Activated CD4-positive, alpha-beta T cell treated with anti-CD3 and anti-CD28 coated beads, Interleukin-2, Interleukin-4, amounts not matched to agents 100 ng/mL and 50 ng/mL, durations not matched to agents 16 hours and 8 hours (primary cell): ENCODE measurements at places on chromosomes 3 and 15.

GRCh38 chr3:99634881-99635280 lies 3.5 kb upstream of the COL8A1 start:
- no peak for DNase-seq

DNA sequence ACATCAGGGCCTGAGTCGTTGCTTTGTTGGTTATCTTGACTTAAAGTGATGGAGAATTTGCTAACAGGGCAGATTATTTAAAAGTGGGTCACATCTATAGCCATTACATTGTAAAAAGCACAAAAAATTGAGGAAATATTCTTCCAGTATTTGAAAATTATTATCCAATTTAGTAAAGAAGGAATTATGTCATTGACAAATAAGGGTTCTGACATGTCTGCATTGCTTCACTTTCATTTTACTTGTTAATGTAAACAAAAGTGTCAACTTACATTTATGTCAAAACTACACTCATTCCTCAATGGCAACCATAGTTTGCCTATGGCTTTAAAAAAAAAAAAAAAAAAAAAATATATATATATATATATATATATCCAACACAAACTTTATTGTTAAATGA lies 3.4 kb upstream of the PARP14 start:
- no peak for DNase-seq

GRCh38 chr3:149332771-149333170 lies 665 bp downstream of the TM4SF18 start:
- DNase-seq, result no peak

GRCh38 chr15:88882785-88883184 lies 12.6 kb downstream of the HAPLN3 start:
- DNase-seq, result no peak

DNA sequence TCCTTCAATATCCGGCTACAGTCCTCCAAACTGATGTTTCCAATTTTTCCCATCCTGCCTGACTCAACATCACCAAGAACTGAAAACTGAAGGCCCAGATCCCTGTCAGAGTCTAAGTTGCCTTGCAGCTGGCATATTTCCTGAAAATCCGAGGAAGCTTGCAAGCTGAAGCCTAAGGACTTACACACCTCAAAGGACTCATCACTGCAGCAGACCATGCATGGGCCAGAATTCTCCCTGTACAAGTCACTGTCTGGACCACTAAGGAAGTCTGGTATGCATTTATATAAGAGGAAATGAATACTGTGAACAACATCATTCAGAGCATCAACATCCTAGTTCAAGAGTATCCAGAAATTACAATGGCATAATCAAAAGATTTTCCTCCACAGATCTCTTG lies 548.8 kb upstream of the MDFIC2 start:
- DNase-seq, result no peak

DNA sequence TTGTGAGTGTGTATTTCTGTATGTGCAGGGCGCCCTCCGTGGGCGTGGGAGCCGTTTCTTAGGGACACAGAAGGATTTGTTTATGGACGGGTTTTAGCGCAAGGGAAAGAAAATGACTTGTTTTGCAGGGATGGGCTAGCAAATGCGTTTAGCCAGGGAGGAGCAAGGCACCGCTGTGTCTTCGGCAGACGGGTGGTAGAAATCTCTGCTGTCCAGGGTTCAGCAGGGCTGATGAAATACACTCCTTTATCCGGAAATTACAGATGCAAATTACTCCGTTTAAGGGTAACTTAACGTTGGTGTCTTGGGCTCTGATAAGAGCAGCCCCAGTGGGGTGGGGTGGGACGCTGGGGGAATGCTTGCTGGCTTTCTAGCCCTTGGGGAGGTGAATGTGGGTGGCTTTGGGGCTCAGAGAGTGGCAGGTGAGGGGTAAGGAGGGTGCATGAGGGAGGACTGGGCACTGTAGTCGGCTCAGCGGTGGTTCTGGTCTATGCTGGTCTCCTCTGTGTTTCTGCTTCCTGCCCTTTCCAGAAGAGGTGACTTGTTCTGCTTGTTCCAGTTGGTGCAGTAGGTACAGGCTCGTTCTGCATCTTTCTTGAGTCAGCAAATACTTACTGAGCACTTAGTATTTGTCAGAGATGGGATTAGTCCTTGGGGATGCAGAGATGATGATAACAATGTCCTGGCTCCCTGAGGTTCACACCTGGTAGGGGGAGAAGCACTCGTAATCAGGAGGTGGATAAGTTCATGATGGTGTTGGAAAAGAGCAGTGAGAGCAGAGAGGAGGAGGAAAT lies 954 bp downstream of the SV2B start:
- DNase-seq, result no peak

DNA sequence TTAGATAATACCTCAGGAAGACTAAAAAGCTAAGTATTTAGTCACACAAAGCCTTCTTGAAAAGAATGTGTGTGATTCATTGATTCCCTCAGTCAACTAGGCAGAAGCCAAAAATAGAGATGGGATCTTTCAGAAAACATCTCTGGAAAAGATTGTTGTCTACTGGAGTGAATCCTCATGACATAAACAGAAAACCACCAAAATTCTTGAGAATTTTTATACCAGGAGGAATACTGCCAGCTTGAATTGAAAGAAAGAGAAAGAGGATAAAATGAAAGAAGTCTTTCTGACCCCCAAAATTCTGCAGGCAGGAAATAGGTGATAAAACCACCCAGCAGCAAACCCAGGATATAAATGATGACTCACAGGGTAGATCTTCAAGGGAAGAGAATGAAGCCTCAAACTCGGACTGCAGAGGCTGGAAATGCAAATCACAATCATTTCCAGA lies 363.1 kb upstream of the PLSCR5 start:
- no peak for DNase-seq

DNA sequence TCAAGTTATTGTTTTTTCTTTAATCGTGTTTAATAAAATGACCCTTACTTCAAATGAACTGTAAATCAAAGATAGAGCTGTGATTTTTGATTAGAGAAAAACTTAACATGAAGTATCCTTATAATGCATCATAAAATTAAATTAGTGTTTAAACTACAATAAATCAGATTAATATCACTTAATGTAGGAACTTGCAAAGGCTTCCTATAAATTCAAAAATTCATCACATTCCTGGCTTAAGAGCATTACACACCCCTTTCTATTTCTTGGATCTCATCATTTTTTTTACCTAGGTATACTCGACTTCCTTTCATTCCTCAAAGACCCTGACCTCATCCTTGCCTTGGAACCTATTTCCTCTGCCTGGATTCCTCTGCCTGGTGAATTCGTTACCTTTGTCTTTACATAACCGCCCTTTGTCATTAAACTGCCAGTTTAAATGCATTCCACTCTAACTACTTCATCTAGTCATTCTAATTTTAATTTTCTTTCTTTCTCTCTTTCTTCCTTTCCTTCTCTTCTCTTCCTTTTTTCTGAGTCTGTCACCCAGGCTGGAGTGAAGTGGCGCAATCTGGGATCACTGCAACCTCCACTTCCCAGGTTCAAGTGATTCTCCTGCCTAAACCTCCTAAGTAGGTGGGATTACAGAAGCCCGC lies 1244.5 kb downstream of the OTOL1 start:
- DNase-seq, result no peak

- DNase-seq, result no peak
These were observed 144.2 kb upstream of the ARHGEF26 start for GRCh38 chr3:153976891-153977554.

- no peak for DNase-seq
These were observed 324.7 kb upstream of the SLCO3A1 start for GRCh38 chr15:91528801-91529200.

DNA sequence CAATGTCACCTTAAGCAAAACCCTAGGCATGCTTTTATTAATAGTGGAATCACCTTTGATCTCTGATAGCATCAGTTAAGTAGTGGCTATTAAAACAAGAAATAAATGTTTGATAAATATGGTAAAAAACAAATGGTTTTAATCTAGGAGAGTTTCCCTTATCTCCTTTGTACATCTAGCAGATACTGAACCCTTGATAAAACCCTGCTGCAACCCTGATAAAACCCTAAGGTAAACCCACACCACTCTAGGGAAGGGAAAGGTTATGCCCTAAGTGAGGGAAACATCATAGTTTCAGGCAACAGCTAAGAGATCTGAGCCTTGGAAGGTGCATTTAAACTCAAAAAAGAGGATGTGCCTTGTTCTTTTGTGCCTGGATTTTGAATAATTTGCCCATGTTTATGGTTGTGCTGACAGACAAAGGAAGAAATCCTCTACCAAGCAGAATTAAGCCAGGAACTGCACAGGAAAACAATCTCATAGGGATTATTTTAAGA lies 309.7 kb downstream of the FGF12 start:
- no peak for DNase-seq

DNA sequence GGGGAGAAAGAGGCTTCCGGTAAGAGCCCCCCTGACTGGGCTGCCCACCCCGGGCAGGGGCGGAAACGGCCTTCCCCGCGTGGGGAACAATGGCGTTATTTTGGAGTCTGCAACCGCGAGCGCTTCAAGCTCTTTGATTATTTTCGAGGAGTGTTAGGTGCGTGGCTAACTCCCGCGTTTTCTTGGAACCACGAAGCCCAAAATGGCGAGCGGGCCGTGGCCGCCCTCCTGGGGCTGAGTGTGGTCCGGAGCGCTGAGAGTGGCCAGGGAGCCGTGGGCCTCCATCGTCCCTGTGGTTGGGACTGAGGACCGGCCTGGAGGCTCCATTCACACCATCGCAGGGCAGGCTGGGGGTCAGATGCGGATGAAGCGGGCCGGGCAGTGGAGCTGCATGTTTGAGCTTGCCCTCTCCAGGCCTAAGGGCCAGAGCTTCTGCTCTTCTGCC lies 44.6 kb upstream of the POLG start:
- no peak for DNase-seq

DNA sequence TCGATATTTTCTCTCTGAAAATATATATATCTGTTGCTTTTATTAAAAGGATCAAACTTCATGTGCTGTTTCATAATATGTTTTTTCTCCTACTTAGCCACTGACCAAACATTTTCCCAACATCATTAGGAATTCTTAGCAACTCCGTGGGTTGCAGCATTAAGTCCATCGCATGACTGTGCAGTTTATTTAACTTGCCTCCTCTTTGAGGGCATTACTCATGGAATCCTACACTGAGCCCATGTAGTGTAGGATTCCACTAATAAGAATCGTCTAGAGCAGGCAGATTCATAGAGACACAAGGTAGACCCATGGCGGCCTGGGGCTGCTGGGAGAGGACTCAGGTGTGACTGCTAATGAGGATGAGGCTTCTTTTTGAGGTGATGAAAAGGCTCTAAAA lies 49.3 kb downstream of the CMTM6 start:
- DNase-seq, result no peak

DNA sequence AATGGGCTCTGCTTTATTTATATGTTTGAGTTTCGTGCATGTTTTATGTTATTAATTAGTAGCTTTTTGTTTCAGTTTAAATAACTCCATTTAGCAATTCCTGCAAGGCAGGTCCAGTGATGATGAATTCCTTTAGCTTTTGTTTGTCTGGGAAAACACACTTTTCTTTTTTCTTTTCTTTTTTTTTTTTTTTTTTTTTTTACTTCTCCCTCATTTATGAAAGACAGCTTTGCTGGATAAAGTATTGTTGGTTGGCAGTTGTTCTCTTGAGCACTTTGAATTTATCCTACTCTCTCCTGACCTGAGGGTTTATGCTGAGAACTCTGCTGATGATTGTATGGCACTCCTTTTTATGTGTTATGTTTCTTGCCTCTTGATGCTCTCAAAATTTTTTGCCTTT lies 35.7 kb downstream of the TMEM39A start:
- no peak for DNase-seq

GRCh38 chr3:189961522-189962161 lies 159.1 kb downstream of the P3H2 start:
- DNase-seq, result peak; percentile 77

- DNase-seq, result no peak
These were observed 13.2 kb upstream of the SLC2A2 start for GRCh38 chr3:171039674-171040073.

DNA sequence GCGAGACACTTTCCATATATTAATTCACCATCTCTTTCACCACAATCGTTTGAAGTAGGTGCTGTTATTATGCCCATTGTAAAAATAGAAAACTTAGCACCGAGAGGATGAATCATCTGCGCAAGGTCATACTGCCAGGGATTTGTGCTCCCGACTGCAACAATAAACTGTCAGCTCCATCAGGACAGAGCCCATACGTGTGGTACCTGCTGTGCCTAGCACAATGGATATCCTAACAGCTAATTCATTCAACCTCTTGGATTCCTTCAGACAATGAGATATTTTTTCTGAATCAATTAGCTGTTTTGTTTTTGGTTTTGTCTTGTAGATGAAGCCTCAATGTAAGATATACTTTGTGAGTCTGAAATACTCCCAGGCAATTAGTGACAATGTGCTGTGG lies 32.3 kb upstream of the PROK2 start:
- no peak for DNase-seq

DNA sequence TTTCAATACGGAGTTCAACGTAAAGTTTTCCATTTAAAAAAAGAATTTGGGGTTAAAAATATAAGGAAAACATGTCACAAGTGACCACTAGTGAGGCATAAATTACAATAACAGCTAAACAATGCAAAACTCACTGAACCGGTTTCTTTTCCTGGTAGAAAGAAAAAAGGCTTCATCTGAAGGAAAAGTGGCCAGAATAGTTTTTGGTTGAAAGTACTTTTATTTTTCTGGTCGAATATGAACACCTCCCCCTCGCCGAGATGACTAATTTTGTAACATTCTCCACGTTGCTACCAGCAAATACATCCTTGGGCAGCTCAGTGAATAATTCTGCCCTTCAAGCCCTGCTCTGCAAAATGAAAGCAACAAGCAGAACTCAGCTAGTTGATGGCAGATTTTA lies 3.9 kb upstream of the SRGAP3 start:
- DNase-seq, result no peak

DNA sequence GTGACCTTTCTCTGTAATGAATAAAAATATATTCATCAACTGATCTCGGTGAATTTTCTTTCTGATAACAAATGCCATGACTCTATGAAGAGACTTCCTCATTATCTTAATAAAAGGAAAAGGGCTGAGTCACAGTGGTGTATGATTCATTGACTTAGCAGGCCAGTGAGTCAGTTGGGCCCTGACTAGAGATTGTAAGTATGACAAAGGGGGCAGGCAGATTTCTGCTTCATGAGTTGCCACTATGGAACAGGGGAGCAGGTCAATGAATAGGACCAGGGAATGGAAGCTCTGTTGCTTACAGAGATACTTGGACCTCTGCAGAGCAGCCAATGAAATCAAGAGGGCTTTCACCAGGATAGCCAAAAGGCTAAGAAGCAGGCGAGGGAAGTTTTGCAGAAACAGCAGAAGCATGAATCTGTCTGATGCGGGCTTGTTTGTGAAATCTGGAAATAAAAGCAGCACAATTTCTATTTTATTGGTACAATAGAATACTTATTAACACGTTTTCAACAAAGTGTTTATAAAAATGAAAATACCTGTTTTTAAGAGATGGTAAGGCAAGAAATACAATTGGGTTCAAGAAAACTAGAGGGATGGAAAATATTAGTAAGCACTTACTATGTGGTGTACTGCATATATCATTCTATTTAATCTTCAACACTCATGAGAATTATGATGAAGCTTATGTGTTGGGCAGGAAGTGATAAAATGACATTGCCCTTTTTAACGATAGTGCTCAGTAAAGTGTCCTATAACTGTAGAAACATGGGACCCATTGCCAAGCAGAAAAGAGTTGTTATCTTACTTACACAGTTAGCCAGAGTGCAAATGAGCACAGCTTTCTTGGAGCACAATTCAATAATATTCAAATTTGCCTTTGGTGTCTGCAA lies 169.8 kb upstream of the MYRIP start:
- peak; percentile 69 for DNase-seq

- no peak for DNase-seq
These were observed 231.6 kb downstream of the XXYLT1 start for GRCh38 chr3:195039180-195039843.

- DNase-seq, result no peak
These were observed 625 bp downstream of the LRRC15 start for GRCh38 chr3:194368918-194369317.

GRCh38 chr15:65406424-65407000 lies 16.2 kb downstream of the IGDCC4 start:
- no peak for DNase-seq
